RWPE1 (cell line): ENCODE measurements at places on chromosomes 2 and 18.

DNA sequence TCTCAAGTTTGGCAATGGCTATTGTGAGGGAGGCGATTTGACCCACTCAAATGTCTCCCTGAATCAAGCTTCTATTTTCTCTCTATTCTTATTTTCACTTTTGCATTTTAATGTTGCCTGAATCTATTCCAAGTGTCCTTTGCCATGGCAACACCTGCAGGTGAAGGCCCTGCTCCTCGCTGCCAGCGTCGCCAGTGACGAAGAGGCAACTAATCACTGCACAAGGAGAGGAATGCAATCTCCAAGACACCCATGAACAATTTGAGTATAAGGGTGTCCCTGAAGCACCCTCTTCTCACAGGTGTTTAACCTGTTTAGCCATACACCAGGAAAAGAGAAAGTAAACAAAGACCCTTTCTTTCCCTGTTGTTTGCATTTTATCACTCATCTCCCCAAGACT, 165.6 kb upstream of the VRK2 start:
- DNase-seq, result no peak

GRCh38 chr2:85237849-85238565, 89.8 kb downstream of the TGOLN2 start:
- peak; percentile 67 for DNase-seq

DNA sequence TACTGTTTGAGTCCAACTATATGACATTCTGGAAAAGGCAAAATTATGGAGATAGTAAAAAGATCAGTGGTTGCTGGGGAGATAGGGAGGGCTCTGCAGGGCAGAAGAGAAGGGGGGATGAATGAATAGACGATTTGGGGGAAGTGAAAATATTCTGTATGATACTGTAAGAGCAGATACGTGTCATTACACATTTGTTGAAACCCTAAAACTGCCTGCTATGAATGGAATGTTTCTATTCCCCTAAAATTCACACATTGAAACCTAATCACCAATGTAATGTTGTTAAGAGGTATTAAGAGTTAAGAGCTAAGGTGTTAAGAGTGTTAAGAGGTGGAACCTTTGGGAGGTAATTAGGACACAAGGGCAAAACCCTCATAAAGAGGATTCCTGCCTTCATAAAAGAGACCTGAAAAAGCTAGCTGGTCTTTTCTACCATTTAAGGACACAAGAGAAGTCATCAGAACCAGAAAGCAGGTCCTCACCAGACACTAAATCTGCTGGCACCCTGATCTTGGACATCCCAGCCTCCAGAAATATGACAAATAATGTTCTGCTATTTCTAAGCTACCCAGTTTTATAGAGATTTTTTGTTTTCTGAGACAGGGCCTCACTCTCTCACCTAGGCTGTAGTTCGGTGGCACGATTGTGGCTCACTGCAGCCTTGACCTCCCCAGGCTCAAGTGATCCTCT, 76.2 kb downstream of the ATAD2B start:
- DNase-seq, result no peak

DNA sequence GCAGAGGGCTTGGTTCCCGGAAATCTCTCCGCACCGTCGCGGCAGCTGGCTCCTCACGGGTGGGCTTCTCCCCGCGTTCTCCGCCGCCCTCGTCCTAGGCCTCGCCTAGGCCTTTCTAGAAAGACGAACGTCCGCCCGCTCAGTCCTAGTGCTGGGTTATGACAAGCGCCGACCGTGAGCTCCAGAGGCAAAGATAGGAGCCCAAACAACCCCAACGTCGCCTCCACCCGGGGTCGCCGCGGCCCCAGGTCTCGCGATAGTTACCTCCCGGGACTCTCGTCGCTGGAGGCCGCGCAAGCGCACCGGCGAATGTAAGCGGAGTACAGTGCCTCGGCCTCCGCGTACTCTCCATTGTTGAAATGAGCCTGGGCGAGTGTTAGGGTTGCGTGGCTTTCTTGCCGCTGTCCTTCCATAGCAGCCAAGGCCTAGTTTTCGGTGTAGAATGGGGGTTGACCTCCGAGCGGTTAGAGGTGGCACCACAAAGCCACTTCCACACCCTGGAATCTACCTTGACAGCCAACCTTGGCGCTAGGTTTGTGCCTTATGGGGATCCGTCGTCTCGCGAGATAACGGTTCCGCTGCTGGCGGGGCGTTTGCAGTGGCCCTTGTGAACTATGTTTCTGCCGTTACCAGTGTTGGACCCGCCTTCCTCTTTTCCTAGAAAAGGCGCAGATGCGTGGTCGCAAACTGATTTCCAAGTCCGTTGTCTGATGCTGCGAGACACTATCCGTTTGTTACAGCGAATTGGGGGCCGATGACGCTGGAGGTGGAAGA, at the start of gene TTC32:
Gene TTC32 (minus strand): TSS at position 542 of the 774 bp plus-strand sequence. CDS start 129 bp downstream, at position 413.
- DNase-seq, result peak; percentile 96

- peak; percentile 87 for DNase-seq
These were observed 292.7 kb downstream of the BCL11A start for GRCh38 chr2:60260639-60261296.

DNA sequence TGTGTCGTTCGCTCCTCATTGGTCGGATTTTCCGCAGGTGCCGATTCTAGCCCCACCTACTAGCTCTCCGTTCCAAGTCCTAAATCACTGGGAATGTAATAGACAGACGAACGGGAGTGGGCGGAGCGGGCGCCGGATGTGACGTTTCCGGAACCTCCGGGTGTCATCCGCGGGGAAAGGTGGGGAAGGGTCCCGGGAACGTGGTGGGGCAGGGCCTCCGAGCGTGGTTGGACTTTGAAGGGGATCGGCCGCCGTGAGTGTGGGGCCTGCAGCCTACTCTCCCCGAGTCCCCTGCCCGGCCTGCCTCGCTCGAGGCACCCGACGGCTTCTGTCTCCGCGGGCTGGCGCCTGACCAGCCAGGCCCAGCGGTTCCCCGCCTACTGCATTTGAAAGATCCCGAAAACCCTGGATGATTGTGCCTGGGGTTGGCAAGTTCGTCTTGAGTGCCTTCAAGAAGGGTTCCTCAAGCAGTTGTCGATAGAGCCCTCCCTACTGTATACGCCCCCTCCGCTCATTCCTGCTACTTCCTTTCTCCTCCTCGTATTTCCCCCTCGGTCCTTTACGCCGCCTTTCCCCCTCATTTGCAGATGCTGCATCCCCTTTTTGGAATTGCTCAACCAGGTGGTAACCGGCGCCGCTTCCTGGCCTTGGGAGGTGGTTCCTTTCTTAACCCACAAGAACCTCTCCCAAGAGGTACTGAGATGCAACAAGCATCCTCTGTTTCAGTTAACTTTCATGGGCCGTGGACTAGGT, at the start of gene STAMBP:
Gene STAMBP (plus strand): TSS at position 144 of the 753 bp plus-strand sequence. CDS start 1,896 bp downstream, outside the sequence.
- DNase-seq, result peak; percentile 97

GRCh38 chr18:47677952-47678351, 252.5 kb downstream of the SMAD2 start:
- no peak for DNase-seq

DNA sequence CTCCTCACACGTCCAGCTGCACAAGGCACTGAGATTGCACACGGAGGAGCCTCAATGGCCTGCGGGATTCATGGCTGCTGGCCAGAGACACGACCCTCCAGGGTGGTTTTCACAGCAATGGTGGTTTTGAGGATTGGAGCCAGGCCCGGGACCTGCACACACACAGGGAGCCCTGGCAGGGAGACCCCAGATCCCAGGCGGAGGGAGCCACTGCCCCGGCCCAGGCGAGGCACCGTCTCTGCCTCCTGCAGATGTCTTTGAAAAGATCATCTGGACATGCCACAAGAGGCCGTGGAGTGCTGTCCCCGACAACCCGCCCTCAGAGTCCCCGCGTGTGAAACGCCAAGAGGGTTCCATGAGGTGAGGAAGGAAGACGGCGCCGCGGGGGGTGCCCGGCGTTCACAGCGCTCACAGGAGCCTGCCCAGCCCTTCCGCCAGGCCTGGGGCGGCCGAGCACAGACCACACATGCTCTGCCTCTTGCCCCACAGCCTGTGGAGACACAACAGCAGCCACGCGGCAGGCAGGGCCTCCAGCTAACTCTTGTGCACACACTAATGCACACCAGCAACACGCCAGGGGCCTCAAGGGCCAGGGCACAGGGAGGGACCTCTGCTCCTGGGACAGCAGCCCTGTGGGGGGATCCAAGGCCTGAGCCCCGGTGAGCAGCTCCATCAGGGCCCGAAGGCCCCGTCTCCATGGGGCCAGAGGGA, 72.8 kb upstream of the CTDP1 start:
- DNase-seq, result no peak
